ENCODE measurements at places on chromosomes 3 and 15.

GRCh38 chr3:43162230-43163084 is 56.6 kb upstream of the POMGNT2 start:
- no peak for DNase-seq

DNA sequence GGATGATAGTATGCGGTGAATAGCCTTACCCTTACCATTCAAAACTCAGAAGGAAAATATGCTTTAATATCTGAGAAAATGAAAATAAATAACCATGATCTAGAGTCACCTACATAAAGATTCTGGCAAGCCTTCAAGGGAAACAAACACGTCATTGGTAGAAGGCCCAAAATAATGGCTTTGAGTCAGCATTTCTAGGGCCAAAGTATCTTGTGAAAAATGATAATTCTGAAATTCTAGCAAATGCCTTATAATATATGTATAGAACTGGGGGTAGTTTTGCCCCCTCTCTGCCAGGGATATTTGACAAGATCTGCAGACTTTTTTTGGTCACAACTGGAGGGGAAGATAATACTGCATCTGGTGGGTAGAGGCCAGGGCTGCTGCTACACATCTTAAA is 15.4 kb downstream of the PLSCR1 start:
- DNase-seq: no peak

DNA sequence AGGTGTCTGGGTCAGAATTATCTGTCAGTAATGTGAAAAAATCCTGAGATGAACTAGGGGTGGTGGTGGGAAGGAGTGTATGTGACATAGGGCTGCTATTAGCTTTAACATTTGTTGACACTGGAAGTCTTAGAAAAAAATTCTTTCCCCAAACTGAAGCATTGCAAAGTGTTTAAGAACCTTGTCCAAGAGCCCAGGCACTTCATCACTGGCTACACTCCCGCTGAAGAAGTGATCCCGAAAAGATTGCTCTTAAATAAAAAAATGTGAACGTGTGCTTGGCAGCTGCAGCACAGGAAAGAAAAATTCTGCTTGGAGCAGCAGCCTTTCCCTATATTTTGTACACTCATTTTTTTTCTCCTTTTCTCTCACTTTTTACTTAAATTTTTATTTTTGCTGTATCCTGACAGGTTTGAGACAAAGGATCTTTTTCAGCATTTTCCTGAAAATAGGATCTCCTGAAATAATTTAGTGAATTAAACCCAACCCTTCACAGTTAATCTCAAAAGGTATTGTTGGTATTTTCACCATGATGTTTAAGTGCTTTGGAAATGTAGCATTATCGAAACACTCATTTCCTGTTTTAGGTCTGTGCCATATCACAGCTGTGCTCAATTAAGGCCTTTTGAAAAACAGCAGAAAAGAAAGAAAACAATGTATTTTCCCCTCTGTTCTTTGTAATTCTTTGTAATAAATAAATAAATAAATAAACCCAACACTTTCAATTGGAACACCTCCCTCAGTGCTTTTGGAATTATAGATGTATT is 477.6 kb downstream of the ZNF385D start:
- no peak for DNase-seq

DNA sequence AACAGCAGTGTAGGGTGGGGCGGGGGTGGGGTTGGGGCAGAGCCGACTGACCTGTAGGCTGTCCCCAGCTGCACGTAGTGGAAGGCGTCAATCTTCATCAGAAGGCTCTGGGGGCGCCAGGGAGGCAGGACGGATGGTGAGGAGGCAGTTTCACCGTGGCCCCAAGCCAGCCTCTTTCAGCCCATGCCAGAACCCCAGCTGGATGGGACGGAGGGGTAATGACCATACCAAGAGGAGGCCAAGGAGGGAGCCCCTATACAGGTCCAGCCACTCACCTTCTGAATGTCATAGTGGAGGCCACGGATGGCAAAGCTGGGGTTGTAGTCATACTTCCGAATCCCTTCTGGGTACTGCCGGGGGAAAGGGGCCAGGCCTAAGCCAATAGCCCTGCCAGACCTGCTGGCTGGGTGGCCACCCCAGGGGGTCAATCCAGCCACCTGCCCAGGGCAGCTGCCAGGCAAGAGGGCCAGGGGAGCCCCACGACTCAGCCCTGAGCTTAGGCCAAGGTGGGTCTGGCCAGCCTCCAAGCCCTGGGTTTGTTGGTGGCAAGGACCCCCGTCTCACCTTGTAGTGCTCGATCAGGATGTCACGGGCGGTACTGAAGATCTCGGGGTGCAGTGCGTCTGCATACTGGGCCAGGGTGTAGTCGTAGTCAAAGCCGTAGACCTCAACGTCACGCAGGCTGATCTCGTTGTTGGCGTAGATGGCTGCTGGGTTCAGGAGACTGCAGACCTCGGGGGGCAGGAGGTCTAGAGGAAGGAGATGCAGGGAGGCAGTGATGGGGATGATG is 4.9 kb downstream of the NT5DC2 start:
- DNase-seq: no peak

- DNase-seq: no peak
Measured at GRCh38 chr3:50554553-50554952, 13.0 kb downstream of the C3orf18 start.

- DNase-seq: no peak
Measured at GRCh38 chr3:171189394-171190080, 163.0 kb upstream of the SLC2A2 start.

DNA sequence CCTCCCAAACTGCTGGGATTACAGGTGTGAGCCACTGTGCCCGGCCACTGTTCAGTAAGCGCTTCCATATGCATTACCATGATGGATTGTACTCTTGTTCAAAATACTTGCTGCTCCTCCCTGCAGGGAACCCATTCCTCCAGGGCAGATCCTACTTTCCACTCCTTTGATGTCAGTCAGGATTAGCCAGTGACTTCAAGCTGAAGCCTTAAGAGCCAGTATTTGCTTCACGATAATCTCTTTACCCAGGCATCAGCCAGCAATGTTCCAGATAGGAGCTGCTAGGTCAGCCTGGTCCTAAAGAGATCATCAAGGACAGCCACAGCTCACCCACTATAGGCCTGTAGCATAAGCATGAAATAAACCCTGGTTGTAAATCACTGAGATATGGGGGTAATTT is 96.5 kb upstream of the UBE2E2 start:
- DNase-seq: no peak

- DNase-seq: no peak
Measured at GRCh38 chr3:190345027-190345821, 23.0 kb upstream of the CLDN1 start.

DNA sequence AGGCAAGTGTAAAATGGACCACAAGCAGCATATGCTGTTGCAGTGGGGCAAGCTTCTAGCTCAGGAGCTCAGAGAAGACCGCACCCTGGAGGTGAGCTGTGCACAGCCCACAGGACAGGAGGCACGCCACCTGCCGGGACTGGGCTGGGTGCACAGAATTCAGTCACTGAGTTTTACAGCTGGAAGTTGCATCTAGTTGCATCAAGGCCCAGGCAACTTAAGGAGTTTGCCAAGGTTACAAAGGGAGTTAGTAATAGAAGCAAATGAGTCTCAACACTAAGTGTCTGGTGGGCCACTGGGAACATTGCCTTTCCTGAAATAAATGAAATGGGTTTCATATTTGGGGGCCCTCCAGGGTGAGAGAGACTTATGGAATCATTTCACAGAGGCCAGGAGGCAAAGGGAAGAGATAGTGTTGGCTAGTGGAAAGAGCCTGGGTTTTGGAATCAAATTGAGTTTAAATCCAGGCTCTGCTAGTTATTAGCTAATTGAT is 36.0 kb upstream of the TIMP4 start:
- no peak for DNase-seq

- no peak for DNase-seq
Measured at GRCh38 chr3:133469140-133469731, 69.4 kb downstream of the BFSP2 start.

- no peak for DNase-seq
Measured at GRCh38 chr15:76310475-76311099, 682 bp downstream of the ETFA start.

DNA sequence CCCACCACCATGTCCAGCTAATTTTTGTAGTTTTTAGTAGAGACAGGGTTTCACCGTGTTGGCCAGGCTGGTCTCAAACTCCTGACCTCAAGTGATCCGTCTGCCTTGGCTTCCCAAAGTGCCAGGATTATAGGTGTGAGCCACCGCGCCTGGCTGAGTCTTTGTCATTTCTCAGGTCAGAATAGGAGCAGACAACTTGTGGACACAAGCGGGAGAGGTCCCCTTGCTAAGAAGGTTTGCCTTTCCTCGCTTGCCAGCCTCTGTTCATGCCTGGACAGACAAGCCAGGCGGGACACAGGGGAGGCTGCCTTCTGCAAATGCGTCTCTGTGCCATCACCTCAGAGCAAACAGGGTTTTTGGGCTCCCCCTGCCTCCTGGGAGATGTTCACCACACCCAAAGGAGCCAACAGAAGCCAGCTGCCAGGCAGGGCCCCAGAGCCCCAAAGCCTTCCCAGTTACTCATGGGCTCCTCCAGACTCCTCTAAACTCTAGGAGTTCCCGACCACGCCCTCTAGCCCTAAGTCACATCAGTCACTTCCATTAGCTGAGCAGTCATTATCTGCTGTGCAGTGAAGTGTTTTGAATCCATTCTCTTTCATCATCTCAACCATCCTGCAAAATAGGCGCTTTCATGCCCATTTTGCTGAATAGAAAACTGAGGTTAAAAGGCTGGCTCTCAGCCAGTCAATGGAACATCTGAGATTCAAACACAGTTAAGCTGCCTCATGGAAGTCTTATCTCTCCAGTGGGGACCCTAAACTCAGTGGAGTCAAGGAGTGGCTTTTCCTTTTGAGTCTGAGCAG is 245.0 kb downstream of the UACA start:
- DNase-seq: no peak

GRCh38 chr3:170301405-170301804 is 56.1 kb upstream of the SKIL start:
- no peak for DNase-seq

- DNase-seq: no peak
Measured at GRCh38 chr15:44275150-44275830, 13.2 kb upstream of the GOLM2 start.

- DNase-seq: no peak
Measured at GRCh38 chr3:15634671-15635070, 33.1 kb downstream of the BTD start.

DNA sequence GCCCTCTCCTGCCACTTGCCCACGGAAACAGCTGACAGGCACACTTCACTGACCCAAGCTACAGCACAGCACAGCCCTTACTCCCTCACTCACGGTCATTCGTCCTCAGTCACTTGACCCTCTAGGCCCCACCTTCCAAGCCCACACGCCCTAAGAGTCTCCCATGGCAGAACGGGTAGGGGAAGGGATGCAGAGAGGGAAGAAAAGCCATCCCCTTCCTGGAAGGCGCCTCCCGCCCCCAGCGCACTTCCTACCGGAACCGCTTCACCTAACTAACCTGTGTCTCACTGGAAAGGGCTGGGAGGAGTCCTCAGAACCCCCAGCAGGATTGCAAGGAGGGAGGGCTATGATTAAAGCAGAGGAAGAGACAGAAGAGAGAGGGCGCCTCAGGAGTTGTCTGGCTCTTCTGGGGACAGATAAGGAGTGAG is 22.9 kb downstream of the EPHB3 start:
- no peak for DNase-seq

GRCh38 chr15:61318301-61318700 is 89.2 kb upstream of the RORA start:
- DNase-seq: no peak

- DNase-seq: no peak
Measured at GRCh38 chr3:43405888-43406642, 119.7 kb downstream of the SNRK start.

- DNase-seq: no peak
Measured at GRCh38 chr3:185807445-185808068, 17.3 kb downstream of the IGF2BP2 start.

- no peak for DNase-seq
Measured at GRCh38 chr3:178690571-178690970, 154.3 kb downstream of the KCNMB2 start.

DNA sequence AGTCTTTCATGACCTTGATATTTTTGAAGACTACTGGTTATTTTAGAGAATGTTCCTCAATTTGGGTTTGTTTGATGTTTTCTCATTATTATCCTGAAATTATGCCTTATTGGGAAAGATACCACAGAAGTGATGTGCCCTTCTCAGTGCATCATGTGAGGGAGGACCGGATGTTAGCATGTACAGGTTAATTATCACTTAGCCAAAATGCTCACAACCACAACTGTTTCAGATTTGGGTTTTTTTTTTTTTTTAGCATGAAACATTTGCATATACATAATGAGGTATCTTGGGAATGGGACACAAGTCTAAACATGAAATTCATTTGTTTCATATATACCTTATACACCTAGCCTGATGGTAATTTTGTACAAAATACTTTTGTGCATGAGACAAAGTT is 59.8 kb downstream of the PIK3R4 start:
- DNase-seq: no peak

GRCh38 chr3:12002912-12003311 is 1.3 kb upstream of the SYN2 start:
- DNase-seq: no peak

DNA sequence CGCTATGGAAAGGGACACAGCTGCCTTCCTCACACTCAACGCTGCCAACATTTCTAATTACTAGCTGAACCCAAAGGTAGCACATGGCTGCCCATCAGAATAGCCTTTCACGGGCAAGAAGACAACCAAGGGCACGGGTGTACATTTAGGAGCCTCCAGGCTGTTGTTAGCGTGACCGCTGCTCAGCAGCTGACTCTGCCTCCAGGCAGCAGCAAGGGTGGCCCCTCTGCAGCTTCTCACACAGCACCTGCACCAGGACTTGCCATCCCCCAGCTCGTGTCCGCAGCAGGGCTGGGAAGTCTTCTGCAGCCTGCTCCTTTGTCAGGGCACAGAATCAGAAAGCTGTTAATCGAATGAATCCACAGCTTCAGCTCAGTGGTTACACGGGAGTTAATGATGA is 146.8 kb downstream of the ADAMTS17 start:
- DNase-seq: no peak

GRCh38 chr3:10300087-10300486 is 7.3 kb upstream of the GHRL start:
- no peak for DNase-seq
